AG09319 (cell line): ENCODE measurements at places on chromosomes 12 and 14.
A peak's percentile ranks its signal among the peaks of the same experiment; 100 is the strongest.

DNA sequence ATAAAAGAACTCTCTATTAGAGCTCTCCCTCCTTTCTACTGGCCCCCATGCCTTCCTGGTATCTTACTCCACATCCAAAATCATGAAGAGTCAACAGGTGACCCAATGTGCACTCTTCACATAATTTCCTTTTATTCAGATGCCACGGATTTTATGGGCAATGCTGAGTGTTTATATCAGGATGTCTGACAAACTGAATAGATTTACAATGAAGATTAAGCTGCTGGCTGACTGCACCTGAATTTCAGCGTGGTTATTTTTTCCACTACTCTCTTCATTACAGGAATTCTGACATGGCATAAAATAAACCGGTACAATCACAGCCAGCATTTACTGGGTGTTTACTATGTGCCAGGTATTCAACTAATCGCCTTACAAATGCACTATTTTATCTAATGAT is 29.4 kb upstream of the CERS5 start:
- no peak for DNase-seq

GRCh38 chr12:121383601-121384021 is 16.3 kb upstream of the RNF34 start:
- no peak for DNase-seq

DNA sequence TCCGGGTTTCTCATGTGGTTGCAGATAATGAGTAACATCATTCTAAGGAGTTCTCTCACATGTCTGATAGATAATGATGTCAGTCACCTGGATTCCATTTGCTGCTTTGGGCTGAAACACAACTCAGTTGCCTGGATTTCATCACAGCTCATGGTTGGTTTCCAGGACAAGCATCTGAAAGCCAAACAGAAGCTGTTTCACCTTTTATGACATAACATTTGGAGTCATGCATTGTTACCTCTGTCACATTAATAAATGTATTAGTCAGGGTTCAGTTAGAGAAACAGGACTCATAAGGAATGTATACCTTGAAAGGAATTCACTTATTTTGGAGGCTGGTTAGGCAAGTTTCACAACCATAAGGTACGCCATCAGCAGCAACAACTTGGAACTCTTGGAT is 251.9 kb upstream of the ATXN7L3B start:
- DNase-seq, result no peak

DNA sequence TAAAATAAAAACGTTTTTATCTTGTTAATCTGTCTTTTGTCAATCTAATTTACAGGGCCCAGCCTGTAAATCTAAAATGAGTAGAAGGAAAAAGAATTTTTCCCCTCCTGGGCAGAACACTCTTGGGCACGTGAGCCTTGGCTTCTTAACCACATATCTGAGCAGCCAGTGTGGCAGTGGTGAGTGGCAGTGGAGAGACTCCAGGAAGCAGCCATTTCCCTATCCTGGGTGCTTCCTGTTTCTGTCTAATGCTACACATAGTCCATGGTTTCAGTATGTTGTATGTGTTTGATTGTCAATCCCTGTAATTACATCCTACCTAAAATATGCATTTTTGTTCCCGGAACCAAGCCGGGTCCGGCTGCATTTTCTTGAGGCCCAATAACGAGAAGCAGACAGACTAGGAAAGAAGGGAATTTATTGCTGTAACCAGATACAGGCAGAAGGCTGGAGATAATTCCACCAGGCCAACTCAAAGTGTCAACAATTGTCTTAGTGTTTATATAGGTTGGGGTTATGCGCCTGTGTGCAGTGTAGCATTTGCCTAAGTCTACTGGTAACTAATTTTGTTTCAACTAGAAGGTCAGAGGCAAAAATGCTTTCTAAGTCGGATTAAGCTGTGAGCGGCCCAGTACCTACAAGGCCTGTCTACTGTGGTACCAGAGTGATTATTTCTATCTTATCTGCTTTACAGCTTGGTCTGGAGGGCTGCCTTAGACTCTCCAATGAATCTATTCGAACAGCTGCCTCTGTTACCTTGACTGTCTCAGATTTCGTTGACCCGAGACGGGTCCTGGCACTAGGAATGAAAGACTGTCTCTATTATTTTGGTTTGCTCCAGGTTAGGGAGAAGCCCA is 82.4 kb upstream of the RESF1 start:
- DNase-seq, result no peak

DNA sequence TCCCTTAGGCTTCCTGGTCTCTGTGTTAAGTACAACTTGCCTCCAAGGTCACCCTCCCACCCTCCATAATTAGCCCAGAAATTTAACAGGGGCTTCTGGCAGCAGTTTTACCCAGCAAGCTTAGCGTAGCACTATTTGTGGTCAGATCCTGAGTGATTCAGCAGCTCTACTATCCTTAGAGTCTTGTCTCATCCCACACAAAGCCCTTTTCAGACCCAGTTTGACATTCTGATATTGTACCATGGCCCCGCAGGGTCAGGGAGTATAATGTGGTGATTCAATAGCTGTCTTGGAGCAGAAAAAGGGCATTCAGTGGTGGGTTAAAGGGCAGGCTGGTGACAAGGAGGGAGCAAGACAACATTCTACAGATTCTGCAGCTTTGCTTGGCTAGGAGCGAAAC is 153.8 kb upstream of the DDHD1 start:
- DNase-seq, result no peak

DNA sequence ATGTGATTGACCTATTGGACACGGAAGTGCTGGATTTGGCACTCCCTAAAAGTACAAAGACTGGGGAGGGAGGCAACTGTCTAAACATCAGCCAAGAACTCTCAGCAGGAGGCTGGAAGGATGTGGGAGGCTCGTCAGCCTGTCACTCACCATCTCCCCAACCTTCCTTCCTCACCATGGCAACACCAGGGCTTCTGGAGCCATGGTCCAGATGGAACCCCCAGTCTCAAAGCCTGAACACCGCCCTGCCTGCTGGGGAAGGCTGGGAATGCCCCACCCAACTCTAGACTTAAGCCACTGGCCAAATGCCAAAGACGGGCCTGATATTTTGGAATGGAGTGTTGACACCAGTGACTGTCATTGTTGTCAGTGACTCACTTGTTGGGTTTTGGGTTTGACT is 55.3 kb downstream of the GALNT16 start:
- no peak for DNase-seq

- DNase-seq, result no peak
Measured at GRCh38 chr12:40597133-40597532, 95.1 kb upstream of the CNTN1 start.

DNA sequence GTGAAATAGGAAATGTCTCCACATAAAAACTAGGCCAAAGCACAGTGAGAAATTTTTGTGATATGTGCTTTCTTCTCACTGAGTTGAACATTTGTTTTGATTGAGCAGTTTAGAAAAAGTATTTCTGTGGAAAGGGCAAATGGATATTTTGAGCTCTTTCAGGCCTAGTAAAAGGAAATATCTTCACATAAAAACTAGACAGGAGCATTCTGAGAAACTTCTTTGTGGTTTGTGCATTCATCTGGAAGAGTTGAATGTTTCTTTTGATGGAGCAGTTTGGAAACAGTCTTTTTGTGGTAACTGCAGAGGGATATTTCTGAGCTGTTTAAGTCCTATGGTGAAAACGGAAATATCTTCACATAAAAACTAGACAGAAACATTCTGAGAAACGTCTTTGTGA is 582.7 kb upstream of the ALG10B start:
- no peak for DNase-seq

DNA sequence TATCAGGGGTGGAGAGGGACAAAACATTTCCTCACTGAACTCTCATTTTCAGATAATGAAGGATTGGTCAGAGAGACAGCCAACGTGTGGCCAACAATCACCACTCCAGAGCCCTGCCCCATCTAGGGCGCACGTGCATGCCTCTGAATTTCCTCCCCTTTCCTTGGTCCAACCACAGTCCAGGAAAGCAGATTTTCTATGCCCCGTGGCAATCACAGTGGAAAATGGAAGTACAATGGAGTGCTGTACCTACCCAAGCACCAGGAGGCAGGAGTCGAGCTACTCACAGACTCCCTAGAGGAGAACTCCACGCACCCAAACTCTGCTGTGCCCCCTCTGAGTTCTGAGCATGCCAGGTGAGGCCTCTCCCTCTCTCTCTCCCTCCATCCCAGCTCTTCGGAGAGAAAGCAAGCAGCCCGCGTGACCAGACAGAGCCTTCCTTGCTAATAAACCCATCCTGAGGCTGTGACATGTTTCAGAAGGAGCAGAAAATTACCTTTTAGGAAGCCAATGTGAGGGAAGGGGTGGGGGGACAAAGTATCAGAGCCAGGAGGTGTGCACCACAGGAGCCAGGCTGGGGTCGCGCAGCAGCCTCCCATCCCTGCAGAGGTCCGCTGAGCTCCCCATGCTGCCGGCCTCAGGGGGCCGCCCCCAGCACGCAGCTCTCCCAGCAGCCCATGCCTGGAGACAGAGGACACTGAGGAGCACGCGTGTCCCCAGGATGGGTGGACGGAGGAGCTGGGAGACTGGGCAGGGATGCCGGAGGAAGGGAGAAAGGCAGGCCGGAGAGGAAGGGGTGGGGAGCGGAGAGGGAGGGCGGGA is 73.4 kb downstream of the PITPNM2 start:
- no peak for DNase-seq

GRCh38 chr12:65364046-65364445 is 85.6 kb downstream of the MSRB3 start:
- no peak for DNase-seq

GRCh38 chr12:70635755-70636154 is 1.5 kb downstream of the PTPRB start:
- no peak for DNase-seq

DNA sequence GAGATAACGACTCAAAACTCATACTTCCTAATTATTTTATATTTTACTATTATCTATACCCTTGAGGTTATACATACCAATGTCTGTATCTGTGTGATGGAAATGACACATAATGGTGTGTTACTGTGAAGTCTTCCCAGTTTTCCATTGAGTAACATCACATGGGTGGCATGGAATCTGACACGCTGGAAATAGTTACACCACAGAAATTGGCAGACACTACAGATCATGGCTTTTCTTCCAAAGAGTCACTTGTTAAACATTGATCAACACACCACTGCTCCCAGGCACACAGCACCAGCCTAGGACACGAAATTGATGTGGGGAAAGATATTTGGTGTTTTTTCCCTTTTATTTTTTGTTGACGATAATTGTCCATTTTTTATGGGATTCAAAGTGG is 33.0 kb upstream of the VWF start:
- DNase-seq, result no peak

- no peak for DNase-seq
Measured at GRCh38 chr14:67480011-67480410, 8.5 kb downstream of the TMEM229B start.

- DNase-seq, result no peak
Measured at GRCh38 chr12:119179335-119180021, 747 bp downstream of the HSPB8 start.

DNA sequence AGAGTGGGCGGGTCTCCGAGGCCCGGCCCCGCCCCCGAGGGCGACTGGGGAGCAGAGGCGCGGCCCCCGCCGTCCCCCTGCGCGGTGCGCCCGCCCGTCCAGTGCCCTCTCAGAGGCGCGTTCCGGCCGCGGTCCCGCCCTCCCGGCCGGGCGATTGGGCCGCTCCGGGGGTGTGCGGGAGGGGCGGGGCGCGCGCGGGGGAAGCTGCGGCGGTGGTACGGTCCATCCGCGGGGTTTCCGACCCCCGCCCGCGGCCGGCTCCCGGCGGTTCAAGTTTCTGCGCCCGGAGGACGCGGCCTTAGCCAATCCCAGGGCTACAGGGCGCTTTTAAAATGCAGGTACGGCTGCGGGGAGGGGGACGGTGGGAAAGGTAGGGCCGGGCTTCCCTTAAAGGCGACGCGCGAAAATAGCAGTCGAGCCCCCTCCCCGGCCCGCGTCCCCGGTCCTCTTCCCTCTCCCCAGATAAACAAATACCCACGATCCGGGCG is 315 bp upstream of the CCDC85C start:
- peak; percentile 92 for DNase-seq

DNA sequence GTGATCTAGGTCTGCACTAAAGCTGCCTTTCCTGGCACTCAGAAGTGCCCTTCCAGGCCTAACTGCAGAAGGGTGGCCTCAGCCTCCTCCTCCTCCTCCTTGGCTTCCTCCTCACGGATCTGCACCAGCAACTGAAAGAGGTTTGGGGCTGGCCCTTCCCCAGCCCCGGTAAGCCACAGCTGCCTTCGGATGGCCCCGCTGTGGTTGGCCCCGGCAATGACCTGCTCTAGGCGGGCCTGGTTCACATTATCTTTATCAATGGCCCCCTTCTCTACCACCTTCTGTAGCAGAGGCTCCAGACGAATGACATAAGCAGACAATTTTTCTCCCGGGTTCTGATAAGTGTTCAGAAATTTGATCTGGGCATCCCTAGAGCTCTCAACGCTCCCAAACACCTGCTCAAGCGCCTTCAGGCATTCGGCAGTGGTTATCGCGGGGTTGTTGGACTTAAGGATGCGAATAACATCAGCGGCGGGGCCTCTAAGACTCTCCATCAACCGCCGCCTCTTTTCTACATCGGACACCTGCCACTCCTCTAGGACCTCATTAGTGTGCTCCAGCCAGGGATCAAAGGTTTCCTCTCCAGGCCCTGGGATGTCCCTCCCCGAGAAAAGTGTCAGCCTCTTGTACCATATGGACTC is 1.5 kb downstream of the PNMA1 start:
- DNase-seq, result no peak

- DNase-seq, result no peak
Measured at GRCh38 chr12:97229004-97229403, 233.6 kb upstream of the RMST start.

- DNase-seq, result no peak
Measured at GRCh38 chr12:93592641-93593406, 20.3 kb downstream of the SOCS2 start.

DNA sequence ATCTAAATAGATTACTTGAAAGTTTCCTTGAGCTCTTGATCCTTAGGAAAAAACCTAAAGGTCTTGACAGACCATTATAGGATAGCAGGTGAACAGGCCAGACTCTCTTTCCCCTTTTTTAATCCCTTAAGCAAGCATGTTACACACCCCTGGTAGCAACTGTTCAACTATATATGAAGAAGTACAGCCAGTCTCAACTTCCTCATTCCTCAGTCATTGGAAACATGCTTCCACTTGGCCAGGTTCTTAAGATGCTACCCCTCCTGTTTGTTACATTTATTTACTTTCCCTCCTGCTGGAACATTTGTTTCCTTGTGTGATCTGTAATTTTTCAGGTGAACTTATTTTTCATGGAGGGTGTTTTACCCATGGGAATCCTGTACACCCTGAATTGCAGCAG is 124.1 kb downstream of the ARMH4 start:
- DNase-seq, result no peak
